ENCODE measurements at places on chromosomes 11 and 22.

- DNase-seq = no peak
These were observed at the start of gene ALDH3B2 for GRCh38 chr11:67674442-67674871. TSS of gene ALDH3B2 (minus strand) at chr11:67674623. CDS start at chr11:67666935, 7,688 bp downstream.

- DNase-seq = no peak
These were observed 212.4 kb upstream of the SYN3 start for GRCh38 chr22:33270596-33270995.

GRCh38 chr11:2109541-2110019, 29.6 kb downstream of the IGF2 start:
- DNase-seq = no peak

DNA sequence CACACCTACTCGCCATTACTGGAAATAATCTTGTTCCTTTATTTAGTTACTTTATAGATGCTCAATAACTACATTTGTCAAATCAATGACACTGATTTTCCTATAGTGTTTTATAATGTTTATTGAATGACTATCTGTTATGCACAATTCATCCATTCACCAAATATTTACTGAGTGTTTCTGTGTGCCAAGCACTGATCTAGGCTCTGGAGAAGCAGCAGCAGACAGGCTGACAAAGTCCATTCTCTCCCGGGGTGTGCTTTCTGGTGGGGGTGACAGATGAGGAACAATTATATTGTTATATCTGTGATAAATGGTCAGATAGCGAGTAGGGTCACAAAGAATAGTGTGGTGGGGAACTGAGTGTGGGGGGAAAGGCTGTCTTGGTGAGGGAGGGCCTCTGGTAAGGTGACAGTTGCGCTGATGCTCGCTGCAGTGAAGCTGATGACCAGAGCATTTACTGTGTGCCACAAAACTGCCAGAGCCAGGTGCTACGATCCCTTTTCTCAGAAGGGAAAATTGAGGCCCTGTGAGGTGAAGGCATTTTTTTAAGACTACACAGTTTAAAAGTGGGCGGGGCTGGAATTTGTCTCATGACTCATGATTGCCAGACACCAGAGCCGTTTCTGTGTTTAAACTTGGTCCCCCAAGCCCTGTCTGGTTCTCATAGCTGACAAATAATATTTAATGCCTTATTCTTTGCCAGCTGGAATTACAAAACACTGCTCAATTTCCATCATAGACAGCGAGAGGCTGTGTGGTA, 10.2 kb downstream of the PACS1 start:
- DNase-seq = no peak

- DNase-seq = no peak
These were observed 92.1 kb downstream of the ZBTB16 start for GRCh38 chr11:114151631-114152030.

DNA sequence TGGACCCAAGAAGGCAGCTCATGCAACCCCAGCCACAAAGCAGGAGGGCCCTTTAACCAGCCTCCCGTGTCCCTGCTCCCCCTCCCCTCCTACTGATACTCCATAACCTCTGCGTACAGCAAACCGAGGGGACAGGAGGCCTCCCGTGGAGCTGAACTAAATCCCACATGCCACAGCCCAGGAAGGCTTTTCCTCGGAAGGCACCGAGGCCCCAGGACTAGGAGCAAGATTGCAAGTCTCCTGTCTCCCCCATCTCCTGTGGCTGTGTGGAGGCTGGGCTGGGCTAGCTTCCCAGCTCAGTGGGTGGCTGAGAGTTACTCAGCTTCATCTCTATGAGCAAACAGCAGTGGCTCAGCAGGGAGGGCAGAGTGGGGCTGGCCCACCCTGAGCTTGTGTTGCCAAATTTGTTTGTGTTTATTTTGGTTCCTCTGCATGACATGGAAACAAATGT, 62.7 kb upstream of the NECTIN1 start:
- DNase-seq = no peak

DNA sequence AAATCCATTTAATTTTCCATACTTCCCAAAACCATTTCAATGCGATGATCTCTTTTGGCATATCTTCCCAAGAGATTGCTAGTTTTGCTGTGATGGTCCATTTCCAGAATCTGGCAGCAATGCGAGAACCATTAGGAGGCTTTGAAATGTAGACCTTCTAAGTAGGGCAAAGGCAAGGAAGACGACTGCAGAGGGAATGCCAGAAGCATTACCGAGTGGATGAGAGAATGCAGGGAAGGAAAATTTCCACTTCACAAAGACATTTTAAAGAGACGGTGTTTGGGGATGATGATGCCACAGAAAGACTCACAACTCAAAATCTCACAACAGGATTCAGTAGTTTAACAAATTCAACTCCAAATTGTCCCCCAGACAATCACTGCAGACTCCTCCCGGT, 471 bp upstream of the CEP126 start:
- no peak for DNase-seq

- DNase-seq = no peak
These were observed 12.6 kb upstream of the AHNAK start for GRCh38 chr11:62559204-62559603.

DNA sequence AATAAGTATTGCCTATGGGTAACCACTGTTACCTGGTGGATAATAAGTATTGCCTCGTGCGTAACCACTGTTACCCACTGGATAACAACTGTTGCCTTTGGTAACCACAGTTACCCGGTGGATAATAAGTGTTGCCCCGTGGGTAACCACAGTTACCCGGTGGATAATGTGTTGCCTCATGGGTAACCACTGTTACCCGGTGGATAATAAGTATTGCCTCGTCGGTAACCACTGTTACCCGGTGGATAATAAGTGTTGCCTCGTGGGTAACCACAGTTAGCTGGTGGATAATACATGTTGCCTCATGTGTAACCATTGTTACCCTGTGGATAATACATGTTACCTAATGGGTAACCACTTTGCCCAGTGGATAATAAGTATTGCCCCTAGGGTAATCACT, 9.8 kb upstream of the NXPE4 start:
- DNase-seq = no peak

GRCh38 chr11:22203281-22203680, 10.4 kb downstream of the ANO5 start:
- DNase-seq = no peak

DNA sequence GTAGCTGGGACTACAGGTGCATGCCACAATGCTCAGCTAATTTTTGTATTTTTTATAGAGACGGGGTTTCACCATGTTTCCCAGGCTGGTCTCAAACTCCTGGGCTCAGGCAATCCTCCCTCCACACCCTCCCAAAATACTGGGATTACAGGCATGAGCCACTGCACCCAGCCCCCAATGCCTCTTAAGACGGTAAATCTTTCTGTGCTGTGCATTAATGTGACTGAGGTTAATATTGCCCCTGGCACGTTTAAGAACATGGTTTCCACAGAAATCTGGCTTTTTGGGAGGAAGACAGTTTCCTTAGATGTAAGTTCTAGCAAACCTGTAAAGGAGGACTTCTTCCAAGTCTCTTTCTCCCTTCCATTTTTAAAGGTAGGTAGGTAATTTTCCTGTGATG, 6.1 kb upstream of the HORMAD2 start:
- DNase-seq = no peak

DNA sequence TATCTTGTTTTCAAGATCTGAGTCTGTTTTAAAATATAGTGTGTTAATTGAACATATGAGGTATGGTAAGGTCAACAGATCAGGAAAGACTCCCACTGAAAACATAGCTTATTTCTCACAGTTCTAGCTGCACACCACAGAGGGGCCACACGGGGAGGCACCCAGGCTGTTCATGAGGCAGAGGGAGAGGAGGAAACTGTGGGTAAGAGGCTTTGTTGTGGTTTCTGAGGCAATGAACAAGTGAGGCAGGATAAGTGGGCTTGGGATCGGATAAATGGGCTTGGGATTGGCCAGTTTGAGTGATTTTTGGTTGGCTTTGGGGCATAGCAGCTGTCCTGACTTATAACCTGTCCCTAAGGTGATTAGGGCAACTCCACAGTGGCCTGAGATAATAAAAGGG, 242.1 kb downstream of the LUZP2 start:
- no peak for DNase-seq

DNA sequence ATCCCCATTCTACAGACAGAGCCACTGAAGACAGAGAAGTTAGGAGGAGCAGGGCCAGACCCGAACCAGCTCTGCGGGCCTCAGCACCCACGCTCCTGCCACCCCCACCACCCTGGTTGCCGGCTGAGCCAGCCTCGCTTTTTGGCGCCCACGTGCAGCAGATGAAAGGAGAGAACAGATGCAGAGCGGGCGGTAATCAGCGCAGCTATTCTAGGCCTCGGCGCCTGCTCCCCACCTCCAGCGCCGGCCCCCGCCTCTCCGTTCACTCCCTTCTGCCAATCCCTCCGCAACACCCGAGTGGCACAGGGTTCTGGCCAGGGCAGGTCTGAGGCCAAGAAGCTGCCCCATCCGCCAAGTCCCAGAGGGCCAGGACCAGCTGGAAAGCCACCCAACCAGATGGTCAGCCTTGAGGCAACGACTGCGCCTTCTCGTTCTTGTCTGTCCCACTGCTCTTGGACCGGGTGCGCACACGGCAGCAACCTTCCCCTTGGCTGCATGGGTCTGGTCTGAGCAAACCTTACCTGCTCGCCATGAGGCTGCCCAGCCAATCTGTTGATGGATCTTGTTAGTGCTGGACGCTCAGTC, 16.8 kb downstream of the DNAL4 start:
- no peak for DNase-seq

DNA sequence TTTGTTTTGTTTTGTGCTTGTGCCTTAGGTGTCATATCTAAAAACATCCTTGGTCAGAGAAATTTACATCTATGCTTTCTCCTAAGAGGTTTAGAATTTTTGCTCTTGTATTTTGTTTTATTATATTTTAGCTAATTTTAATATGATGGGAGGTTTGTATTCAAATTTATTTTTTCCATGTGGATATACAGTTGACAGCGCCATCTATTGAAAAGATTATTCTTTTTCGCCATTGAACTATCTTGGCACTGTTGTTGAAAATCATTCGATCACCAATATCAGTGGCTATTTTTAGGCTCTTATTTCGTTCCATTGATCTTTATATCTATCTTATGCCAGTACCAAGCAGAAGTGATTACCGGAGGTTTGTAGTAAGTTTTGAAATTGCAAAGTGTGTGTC, 510.3 kb downstream of the BRD1 start:
- no peak for DNase-seq

DNA sequence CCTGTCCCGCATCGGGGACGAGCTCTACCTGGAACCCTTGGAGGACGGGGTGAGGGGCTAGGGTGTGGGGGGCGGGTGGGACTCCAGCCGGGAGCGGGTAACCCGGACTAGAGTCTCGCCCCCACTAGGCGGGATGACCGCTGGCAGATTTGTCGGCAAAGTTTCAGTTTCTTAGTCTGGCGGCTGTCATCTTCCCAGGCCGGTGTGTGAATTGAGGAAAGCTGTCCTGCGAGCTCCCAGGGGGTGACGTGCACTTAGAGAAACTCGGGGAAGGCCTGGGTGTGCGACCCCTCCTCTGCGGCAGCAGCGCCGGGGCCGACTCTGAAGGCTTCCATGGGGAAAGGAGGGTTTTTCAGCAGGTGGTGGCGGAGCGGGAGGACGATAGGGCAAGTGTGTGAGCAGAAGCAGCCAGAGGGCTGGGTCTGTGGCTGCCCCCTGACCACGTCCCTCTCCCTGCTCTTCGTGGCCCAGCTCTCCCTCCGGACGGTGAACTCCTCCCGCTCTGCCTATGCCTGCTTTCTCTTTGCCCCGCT, 463 bp downstream of the RAD9A start:
- no peak for DNase-seq

- no peak for DNase-seq
These were observed 141.6 kb downstream of the SNX19 start for GRCh38 chr11:130774703-130775102.

- DNase-seq = no peak
These were observed 15.8 kb downstream of the CYB5R2 start for GRCh38 chr11:7657306-7658025.

- no peak for DNase-seq
These were observed 14.3 kb downstream of the LRRC75B start for GRCh38 chr22:24578355-24579257.

DNA sequence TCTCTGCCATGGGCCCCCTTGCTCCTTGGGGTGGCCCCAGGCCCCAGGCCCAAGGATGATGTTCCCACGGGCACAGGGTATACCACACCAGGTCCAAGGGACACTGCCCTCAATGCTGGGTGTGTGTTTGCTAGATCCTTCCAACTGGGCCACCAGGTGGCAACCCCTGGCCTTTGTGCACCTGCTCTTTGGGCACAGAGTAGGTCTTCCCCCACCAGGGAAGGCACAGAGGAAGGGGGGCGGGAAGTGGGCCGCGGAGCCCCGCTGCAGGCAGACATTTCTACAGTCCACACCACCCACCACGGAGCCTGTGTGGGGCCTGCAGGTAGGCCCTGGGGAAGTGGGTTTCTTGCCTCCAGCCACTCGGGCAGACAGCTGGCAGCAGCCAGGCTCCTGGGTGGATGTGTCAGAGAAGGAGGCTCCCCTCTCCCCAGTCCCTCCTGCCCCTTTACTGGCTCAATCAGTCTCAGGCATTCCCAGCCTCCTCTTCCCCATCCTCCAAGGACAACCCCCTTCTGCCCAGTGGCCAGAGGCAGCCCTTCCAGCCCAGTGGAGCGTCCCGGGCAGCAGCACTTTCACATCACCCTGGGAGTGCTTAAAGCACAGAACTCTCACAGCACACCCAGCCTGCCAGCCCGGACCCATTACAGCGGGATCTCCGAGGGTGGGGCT, 21.6 kb downstream of the MAFF start:
- no peak for DNase-seq

DNA sequence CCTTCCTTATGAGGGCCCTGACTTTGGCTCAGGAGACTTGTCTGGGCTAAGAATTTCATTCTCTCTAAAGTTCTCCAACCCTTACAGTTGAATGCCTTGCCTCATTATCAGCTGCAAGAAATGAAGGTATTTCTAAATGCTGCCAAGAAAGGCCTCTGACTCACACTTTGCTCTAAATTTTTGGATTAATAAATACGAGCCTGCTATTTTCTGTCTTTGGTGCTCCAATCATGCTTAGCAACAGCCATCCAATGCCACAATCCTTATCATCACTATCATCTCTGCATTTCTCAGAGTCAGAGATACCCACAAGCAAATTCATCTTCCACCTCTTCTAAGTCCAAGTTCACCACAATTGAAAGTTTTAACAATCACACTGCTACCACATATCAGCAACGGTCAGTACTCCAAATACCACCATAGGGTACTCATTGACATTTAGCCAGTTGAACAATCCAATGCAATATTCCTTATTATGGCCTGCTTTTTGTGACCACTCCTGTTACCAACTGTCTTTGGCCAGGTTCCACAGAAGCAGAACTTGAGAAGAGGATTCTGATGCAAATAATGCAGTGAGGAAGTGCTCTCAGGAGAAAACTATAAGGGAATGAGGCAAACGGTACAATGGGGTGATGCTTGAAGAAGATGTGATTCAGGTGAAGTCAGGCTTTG, 5.7 kb downstream of the PATE2 start:
- no peak for DNase-seq

GRCh38 chr11:89625171-89625570, 84.9 kb upstream of the TRIM77 start:
- no peak for DNase-seq

GRCh38 chr11:66567787-66568123, 651 bp downstream of the CTSF start:
- DNase-seq = no peak

DNA sequence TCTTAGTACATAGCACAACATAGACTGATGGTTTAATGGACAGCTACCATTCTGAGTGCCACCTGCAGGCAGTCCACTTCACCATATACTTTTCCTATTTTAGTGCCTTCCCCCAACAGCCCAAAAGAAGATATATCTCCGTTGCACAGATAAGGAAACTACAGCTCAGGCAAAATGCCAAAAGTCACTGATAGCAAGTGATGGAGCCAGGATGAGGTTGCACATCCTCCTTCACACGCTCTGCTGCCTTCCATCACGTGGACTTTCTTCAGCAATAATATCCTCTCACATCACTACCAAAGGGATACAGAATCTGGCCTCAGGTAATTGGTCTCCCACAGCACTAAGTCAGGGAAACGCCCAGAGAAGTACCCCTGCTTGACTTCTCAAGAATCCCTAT, 7.5 kb downstream of the TCF20 start:
- no peak for DNase-seq

Data from thoracic aorta (tissue), 2 donors.